ENCODE measurements at places on chromosomes 7 and 10.

DNA sequence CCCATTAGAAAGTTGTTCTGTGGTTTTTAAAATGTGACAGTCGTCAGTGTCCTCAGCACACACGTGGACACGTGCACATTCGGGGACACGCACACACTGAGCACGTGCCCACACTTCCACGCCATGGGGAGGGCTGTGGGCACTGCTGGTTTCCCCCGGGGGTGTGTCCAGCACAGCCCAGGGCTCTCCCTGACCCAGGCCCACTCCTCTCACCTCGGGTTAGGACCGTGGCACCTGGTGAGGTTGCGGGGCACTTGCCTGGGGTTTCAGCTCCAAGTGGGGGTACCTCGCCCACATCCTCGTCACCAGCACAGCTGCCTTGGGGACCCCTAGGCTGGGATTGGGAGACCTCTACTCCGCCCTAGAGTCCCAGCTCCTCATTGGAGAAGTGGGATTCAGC lies 20.7 kb downstream of the GET4 start:
- DNase-seq: no peak

DNA sequence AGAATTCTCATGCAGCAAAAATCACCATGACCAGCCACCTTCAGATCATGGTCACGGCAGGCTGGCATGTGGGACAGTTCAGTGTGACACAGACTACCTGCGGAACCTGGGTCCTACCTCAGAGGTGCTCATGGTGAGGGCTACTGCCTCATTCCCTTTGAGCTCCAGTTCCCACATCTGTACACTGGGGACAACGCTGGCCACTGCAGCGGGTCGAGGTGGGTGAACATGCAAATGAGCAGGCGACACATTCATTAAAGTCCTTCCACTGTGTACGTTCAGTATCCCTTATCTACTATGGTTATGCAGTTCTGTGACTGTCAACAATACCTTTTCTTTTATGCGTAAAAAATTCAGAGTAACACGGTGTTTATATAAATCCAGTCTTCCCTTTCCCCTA lies 218.7 kb upstream of the AOAH start:
- no peak for DNase-seq

GRCh38 chr7:116271963-116272886 lies 61.9 kb downstream of the TES start:
- no peak for DNase-seq

DNA sequence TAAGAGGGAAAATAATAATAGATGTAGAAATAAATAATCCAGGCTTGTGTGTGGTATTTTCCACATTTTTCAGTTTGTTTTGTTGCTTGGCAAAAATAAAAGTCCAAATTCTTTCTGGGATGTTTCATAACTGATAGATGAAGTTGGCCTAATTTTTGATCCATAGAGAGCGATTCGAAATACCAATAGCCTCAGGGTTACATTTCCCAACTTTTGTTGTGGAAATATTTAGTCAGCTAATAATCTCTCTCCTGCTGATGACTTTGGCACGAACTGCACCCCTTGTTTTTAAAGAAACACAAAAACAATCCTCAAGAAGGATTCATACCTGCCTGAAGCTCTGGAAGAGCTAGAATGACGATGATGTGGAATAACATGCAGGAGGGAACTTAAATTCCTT lies 483.2 kb downstream of the ADRA2A start:
- DNase-seq: no peak

- DNase-seq: no peak
Observed at GRCh38 chr10:83965473-83965872, 173.8 kb upstream of the GHITM start.

DNA sequence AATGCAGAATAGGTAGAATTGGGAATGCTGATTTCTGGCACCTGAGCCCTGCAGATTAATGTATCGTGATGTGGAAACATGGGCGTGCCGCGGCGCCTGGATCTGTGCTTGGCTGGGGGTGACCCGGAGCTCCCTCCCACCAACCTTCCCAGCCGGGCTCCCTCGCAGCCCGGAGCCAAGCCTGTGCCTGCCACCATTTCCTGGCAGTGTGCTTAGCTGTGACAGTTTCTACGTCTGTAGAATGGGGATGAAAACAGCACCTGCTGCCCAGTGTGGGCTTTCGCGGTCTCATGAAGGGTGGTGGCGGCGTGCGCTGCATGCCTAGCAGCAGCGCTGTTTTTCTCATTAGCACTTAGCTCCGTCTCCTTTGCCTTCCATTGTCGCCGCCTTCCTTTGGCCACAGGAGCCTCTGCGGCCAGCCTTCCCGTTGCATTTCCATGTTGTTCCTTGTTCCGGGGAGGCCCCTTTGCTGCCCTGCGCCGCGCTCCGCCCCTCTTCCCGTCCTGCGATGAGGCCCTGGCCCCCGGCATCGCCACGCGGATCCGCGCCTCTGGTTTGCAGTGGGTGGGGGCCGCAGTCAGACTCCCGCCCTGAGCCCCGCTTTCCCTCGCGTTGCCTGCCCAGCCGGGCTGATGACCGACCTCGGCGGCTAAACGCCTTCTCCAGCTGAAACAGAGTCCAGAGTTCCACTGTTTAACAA lies 84.2 kb downstream of the CUL1 start:
- no peak for DNase-seq

- no peak for DNase-seq
Observed at GRCh38 chr7:116339564-116339963, 129.2 kb downstream of the TES start.

- DNase-seq: no peak
Observed at GRCh38 chr10:105797234-105797890, 1156.3 kb downstream of the SORCS3 start.

DNA sequence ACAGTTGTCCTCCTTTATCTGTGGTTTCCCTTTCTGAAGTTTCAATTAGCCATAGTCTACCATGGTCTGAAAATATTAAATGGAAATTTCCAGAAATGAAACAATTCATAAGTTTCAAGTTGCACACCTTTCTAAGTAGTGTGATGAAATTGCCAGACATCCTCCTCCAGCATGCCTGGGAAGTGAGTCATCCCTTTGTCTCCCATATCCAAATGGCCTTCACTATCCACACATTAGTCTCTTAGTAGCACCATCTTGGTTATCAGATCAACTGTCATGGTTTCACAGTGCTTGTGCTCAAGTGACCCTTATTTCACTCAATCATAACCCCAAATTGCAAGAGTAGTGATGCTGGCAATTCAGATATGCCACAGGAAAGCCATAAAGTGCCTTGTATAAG lies 83.4 kb upstream of the PPP1R9A start:
- no peak for DNase-seq

- DNase-seq: no peak
Observed at GRCh38 chr10:89795840-89796239, 94.5 kb downstream of the KIF20B start.

GRCh38 chr7:52009181-52009580 lies 692.6 kb upstream of the COBL start:
- no peak for DNase-seq

DNA sequence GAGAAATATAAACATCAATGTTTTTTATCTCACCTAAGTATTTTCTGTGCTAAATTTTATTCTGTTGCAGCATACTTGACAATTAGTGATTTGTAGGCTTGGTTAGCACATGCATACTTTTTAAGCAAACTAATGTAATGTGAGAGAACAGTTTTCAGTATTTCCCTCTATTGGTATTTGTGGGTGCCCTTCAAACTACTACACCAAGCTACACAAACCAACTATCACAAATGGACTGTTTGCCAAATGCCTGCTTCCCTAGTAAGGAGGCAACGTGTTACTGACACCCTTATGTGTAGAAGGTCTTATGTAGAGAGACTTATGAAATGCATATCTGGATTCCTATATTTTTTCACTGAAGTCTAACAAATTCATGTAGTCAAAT lies 98.4 kb upstream of the FZD1 start:
- no peak for DNase-seq

DNA sequence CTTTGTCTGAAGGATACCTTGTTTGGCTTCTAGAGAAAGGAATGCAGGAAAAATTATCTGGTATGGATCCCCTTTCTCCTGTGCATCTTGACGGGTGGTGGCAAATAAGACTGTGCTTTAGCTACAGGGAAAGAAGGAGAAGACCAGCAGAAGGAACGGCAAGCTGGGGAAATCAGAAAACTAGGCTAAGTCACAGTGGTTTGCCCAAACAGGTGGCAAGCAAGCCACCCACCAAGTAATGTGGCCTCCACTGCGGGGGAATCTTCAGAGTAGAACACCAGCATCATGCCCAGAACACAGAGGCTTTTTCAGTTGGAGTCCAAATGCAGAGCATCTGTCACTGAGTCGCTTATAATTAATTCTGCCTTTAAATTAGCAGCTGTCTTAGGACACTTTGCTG lies 282.8 kb downstream of the PHF14 start:
- no peak for DNase-seq

DNA sequence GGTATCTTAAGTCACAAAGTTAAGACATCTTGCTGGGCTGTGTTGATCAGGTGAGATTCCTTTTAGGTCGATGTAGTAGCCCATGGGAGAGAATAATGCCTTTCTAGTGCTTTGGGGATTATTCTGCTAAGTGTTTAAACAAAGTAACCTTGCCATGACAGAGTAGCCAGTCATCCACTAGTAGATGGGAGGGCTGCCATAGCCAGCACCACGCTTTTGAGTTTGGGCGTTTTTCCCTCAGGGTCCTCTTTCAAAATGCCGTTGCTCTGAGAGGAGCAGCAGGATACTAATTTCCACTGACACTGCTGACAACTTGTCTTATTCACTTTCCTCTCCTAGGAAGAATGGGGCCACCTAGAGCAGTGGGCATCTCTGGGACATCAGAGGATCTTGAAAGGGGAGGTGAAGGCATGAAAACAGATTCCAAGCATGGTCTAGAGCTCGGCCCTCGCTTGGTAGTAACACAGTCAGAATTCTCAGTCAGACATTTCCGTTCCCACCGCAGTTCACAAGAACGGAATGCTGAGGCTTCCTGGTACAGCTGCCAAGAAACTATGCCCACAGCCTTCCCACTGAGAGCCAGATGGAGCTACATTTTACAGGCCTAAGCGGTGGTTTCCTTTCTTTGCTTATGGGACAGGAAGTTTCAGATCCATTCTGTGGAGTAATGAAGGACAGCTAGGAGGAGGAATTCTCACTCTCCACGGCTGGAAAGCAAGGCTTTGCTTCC lies 15.3 kb upstream of the RSU1 start:
- no peak for DNase-seq

- DNase-seq: no peak
Observed at GRCh38 chr7:102933763-102934162, 21.0 kb downstream of the LRRC17 start.

DNA sequence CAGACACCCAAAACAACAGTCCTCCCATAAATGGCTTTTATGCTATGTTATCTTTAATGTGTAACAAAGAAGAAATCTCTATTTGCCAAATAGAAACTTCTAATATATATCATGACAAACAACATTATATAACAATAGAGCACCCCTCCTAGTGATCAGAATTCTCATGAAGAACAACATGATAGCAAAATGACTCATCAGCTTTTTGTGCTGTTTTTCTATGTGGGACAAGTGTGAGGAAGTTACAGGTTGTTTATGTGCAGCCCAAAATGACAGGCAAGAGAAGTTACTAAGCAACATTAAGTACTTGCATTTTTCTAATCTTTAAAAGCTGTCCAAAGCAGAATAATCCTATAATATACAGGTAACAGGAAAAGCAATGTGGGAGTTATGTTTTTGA lies 7.7 kb downstream of the DGKB start:
- no peak for DNase-seq

DNA sequence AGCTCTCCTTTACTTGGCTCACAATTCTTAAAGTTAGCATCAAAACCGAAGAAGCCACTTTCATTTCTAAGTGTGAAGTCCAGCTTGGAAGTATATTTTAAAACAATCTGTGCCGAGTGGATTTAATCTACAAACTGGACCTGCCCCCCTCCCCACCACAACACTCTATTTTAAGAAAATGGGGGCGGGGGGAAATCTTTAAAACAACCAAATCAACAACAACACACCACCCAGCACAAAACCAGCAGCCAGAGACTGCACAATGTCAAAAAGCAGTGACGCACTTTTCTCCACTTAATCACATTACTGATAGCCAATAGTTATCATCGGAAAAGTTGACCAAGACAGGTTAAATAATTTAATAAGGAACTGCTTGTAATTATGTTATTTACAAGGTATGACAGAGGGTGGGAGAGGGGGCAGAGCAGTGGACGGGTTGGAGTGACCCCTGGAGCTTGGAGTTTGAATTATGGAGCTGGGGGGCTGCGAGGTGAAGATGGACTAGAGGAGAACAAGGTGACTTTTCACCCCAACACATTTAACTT lies 2.8 kb downstream of the EBF3 start:
- no peak for DNase-seq

DNA sequence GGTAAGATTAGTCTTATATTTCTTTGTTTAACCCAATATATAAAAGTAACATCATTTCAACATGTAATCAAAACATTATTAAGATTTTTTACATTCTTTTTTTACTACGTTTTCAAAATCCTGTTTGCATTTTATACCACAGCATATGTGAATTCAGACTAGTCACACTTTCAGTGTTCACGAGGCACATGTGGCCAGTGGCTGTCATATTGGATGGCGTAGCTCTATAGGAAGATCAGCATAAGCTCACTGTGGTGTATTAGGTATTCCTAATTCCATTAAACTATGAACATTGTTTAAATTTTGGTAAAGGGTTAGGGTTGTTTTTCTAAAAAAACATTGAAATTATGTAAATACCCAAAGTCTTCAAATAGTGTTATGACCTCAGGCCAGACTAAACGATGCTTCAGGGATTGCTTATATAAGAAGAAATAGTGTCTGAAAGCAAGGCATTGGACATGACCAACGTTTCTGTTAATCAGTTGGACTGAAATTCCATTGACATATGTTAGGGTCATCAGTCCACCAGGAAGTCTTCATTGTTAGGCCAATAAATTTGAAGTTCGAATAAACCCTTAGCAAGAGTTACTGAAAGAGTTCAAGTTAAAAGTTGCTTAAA lies 97.0 kb downstream of the BICC1 start:
- DNase-seq: no peak

DNA sequence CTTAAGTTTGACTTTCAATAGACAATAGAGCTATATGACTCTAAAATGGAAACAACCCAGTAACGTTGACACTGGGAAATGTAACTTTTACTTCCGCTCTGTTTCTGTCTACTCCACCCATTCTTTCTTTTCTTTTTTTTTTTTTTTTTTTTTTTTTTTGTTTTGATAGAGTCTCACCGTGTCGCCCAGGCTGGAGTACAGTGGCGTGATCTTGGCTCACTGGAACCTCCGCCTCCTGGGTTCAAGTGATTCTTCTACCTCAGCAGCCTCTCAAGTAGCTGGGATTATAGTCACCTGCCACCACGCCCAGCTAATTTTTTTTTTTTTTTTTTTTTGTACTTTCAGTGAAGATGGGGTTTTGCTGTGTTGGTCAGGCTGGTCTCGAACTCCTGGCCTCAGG lies 13.9 kb downstream of the PRSS2 start:
- no peak for DNase-seq

GRCh38 chr7:101882005-101882421 lies 64.6 kb downstream of the CUX1 start:
- no peak for DNase-seq

Measured in NCI-H1092 treated with DMSO at 0.1 percent for 48 hours (cell line).